RKO (cell line): ENCODE measurements at places on chromosomes 3 and 15.

DNA sequence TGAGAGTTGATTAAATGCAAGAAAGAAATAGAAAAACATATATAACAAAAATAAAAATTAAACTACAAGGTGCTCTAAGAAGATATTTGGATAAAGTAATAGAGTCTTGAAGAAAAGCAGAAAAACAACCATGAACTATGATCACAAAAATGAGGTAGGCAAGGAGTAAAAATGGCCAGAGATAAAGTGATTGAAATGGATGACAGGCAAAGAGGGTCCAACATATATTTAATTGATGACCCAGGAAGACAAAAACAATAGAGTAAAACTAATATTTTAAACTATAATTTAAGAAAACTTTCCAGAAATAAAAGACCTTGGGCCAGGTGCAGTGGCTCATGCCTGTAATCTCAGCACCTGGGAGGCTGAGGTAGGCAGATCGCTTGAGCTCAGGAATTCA is 22.1 kb upstream of the WDR49 start:
- no peak for DNase-seq

- DNase-seq, result peak; percentile 15
Observed at GRCh38 chr3:50405249-50405648, 45.9 kb upstream of the TMEM115 start.

GRCh38 chr3:12750223-12750622 is 8.8 kb downstream of the TMEM40 start:
- DNase-seq, result peak; percentile 34

DNA sequence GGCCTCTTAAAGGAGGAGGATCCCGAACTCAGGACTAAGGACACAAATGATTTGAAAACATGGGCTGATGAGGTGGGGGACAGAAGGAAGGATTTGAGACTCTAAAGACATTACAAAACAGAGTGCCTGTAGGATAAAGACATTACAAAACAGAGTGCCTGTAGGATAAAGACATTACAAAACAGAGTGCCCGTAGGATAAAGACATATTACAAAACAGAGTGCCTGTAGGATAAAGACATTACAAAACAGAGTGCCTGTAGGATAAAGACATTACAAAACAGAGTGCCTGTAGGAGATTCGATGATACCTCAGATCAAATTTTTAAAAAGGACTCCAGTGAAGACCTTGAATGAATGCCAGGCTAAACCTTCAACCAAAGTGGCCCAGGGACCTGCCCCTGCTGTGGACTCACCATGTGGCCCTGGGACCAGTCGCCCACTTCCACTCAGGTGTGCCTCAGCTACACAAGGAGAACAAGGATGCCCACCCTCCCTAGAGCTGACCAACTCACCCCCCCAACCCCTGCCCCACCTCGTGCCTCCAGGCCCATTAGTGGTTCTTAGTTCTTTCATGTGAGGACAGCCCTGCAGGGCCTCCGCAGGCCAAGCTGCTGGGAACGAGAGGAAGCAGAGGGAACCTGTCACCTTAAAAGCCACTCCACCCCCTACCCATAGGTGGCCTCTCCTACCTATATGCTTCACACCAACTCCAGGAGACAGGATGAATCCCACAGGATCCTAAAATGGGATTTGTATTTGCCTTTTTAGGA is 59.8 kb downstream of the SH3BP5 start:
- DNase-seq, result no peak

- DNase-seq, result no peak
Observed at GRCh38 chr15:37079726-37080125, 20.6 kb downstream of the MEIS2 start.

DNA sequence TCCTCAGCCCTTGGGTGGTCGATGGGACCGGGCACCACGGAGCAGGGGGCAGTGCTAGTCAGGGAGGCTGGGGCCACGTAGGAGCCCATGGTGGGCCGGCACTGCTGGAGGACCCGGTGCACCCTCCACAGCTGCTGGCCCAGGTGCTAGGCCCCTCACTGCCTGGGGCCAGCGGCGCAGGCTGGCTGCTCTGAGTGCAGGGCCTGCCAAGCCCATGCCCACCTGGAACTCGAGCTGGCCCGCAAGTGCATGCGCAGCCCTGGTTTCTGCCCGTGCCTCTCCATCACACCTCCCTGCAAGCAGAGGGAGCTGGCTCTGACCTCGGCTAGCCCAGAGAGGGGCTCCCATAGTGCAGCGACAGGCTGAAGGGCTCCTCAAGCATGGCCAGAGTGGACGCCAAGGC is 42.1 kb downstream of the KLHDC8B start:
- no peak for DNase-seq

DNA sequence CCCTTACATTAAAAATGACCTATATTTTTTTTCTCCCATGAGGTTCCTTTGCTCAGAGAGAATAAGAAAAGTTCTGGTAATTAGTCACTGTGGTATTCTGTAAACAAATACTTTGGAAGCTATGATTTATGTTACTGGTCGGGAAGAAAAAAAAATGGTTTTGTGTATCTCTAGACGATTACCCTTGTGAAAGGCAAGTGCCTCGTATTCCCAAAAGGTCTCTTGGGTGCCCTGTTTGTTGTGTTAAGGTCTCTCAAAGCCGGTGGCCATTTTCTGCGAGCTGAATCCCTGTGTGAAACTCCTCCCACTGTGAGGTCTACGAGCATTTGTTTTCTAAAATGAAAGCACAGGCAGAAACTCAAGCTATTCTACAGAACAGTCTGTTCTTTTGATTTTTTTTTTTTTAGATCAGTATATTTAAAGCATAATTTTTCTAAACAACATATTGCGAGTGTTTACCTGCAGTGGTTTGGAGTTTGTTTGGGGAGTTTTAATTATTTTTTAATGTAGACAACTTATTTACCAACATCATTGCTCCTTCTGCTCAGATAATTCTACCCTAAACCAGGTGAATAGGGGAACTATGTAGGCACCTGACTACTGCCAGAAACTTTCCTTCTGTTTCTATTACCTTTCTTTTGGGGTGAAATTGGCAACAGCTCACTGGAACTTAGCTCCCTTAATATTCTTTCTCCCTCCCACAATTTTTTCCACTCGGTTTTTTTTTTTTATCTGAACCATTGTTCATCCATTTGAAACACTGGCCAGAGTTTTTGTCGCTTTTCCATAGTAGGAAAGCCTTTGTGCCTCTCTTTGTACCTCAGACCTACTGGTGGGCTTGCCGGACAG is 44.0 kb downstream of the ZBTB38 start:
- DNase-seq, result no peak
